ENCODE measurements at places on chromosomes 16 and 17.

- DNase-seq: no peak
Observed at GRCh38 chr17:13054666-13055065, 36.8 kb upstream of the ELAC2 start.

DNA sequence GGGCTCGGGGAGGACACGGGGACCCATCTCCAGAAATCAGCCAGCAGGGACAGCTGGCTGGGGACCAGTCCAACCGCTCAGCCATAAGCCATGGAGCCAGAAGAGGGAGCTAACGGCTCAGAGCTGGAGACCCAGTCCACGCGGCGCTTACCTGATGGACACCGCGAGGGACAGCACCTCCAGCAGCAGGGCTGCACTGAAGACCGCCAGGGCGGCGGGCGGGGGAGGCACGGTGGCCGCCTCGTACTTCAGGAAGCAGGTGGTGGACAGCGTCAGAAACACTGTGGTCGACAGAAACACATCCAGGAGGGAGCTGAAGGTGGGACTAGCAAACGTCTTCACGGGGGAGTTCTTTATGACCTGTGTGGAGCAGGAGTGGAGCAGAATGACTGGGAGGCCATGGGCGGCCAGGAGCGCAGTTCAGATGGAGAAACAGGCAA is 102.6 kb upstream of the CREBBP start:
- no peak for DNase-seq

- no peak for DNase-seq
Observed at GRCh38 chr17:14745541-14745940, 444.7 kb downstream of the HS3ST3B1 start.

- DNase-seq: no peak
Observed at GRCh38 chr17:50787106-50787505, 19.8 kb upstream of the ANKRD40CL start.

- DNase-seq: no peak
Observed at GRCh38 chr16:63442246-63442645, 1406.0 kb upstream of the CDH8 start.

GRCh38 chr16:27595993-27596392 is 46.0 kb downstream of the KATNIP start:
- DNase-seq: no peak

GRCh38 chr17:43574348-43574747 is 28.2 kb upstream of the ETV4 start:
- DNase-seq: no peak

DNA sequence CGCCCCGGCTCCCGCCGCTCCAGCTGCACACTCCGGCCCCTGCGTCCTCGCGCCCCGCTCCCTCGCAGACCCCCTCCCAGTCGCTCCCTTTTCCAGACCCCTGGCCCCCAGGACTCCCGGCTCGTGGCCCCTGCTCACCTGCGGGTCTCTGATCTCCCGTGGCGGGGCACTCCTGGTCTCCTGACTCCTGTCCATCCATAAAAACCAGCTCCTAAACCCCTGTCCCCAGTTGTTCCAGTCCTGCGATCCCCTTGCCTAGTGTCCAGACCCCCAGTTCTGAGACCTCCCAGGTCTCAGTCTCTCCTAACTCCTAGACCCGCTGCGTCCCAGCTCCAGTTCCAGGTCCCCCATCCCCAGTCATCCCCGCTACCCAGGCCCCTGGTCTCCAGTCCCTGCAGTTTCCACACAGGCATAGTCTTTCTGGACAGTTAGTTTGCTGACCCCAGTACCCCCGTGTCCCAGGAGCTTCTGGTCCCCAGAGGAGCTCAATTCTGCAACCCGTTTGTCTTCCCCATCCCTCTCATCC is 379 bp downstream of the SNX29 start:
- DNase-seq: no peak

DNA sequence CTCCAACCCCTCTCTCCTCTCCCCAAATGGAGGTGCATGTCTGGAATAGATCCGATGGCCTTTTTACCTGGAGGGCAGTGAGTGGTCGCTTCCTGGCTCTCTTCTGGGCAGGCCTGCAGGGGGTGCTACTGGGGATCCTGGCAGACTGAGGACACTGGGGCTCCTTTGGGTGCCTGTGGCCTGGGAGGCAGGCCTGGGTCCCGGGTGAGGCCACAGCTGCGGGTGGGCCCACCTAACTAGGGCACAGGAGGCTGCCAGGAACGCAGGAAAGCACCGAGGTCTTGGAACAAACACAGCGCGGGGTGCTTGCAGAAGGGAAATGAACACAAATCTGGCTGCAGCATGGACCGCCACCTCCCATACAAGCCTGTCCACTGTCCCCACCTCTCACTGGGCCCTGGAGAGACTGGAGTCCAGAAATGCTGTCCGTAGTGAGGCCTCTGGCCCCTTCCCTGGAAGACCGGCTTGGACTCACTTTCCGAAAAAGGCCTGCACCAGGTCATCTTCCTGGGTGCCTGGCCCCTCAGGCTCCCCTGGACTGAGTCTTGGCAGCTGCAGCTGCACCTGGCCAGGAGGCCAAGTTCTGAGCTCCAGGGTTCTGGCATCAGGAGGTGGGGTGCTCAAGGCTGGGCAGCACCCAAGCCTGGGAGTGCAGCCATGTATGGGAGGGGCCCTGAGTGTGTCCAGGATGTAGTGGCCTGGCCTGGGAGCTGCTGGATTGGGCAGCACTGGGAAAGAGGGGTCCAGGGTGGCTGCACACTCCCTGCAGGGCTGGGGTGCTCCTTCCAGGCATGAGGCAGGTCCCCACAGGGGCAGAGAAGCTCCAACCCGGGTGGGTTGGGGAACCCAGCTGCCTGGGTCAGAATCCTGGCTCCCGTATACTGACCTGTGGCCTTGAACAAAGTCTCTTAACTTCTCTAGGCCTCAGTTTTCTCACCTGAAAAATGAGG is 195.1 kb downstream of the IRF8 start:
- DNase-seq: no peak

DNA sequence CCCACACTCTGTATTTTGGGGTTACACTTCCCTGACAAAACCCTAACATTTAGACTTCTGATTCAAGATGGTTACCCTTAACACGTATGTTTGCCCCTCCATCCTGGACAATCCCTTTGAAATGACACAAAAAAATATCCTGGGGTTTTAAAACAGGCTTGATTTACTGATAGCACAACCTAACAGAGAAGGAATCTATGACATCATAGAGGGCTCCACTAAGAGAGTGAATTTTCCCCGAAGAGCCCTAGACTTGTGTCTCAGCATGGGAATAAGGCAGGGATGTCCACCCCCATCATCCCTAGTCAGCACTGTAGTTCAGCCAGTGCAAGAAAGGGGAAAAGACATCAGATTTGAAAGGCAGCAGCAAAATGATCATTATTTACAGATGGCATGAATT is 15.8 kb upstream of the SRCIN1 start:
- DNase-seq: no peak
